ENCODE measurements at places on chromosomes 16 and 17.
A peak's percentile ranks its signal among the peaks of the same experiment; 100 is the strongest.

GRCh38 chr16:11635113-11635652, 33.1 kb upstream of the SNN start:
- DNase-seq, result no peak

DNA sequence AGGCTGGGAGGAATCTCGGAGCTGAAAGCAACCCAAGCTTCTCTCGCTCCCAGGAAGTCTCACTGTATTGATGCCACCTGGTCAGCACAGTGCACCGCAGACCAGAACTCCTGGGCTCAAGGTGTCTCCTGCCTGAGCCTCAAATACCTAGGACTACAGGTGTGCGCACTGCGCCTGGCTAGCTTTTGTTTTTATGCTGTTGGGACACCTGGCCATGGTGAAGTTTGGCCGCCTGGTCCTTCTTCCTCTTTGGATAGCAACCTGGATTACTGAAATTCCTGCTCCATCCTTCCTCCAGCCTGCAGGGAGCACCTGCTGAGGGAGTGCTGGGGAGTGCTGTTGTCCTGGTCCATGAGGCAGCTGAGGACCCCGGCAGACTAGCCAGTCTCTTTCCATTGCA, 56.6 kb downstream of the COTL1 start:
- DNase-seq, result no peak

DNA sequence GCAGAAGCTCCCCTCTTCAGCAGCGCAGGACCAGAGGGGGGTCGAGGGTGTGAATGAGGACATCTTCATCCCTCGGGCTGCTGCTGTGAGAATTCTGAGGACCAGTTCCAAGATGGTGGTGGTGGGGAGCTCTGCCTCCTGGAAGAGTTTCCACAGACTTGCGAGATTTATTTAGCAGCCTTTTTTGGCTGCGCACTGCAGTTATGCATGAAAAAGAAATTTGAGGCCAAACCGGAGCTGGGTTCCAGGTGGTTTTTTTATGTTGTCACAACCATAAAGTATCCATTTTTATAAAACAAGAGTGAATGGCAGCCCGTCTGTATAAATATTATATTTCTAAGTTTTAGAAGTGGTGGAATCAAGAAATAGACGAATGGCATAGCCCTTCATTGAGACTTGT, 76.9 kb upstream of the CLEC18A start:
- DNase-seq, result no peak

DNA sequence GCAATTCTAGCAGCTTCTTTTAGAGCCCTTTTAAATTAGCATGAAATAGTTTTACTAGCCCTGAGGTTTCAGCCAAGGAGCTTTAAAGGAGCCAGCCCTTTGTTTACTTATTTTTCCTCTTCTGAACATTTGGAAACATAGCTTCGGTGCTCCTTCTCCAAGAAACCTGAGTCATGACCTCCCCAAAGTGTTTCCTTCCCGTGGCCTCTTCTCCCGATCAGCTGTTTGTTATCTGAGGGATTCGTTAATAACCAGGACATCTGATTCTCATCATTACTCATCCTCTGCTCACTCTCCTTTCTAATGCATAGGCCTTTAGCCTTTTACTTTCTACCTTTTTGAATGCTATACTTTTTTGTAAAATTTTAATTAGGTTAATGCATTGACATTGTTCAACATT, 204.5 kb downstream of the WWOX start:
- DNase-seq, result no peak

DNA sequence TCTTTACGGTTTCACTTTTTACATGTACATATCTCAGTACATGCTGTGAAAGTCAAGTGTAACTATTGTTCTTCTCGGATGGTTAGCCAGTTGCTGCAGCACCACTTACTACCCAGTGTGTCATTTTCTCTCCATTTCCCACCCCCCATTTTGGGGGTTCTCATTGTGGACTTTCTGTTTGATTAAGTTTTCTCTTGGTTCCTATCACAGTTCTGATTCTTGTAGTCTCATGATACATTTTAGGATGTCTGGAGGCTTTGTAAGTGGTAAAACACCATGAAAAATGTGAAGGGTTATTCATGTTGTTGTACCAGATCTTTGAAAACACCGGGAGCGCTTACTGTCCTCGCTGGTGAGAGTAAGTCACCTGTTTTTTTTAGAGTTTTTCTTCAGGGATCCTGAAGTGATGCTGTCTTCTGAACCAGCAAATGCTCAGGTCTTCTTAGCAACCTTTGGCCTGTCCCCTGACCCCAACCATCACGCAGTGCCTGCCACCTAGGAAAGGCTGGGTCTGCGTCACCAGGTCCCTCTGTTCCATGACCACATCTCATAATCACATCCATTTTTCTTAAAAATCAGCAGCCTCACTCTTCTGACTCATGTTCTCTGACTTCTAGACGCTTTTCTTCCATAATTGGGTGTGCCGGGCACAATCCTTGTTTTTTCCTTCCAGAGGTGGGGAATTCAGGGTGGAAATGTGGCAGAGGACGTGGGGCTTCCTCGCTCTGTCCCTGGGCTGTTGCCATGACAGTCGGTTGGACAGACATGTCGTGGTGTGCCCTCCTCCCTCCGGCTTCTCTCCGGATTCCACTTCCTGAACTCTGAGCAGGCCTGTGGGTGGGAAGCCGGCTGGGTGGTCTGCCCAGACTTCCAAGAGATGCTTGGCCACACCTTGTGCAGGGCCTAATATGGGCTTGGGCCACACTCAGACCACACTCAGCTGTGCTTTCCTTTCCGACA, 102.6 kb downstream of the NTN1 start:
- DNase-seq, result peak; percentile 69

- DNase-seq, result no peak
Observed at GRCh38 chr16:56683424-56684172, 1.3 kb downstream of the MT1X start.

DNA sequence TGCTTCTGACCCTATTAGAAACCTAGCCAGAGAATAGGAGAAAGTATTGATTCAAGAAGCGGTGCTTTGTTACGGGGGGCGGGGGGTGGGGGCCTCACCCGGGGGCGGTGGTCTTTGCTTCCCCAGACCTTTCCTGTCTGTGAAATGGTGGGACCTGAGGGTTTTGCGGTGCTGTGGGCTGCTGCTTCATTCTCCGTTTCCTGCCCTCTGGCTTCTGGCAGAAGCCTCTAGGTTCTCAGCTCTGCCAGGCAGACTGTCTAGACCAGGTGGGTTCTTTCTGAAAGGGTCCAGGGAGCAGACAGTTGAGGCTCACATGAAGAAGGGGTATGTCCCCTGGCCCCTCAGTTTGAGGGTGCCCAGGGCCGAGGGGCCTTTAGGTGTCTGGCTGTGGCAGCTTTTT, 14.0 kb downstream of the GSE1 start:
- DNase-seq, result no peak

DNA sequence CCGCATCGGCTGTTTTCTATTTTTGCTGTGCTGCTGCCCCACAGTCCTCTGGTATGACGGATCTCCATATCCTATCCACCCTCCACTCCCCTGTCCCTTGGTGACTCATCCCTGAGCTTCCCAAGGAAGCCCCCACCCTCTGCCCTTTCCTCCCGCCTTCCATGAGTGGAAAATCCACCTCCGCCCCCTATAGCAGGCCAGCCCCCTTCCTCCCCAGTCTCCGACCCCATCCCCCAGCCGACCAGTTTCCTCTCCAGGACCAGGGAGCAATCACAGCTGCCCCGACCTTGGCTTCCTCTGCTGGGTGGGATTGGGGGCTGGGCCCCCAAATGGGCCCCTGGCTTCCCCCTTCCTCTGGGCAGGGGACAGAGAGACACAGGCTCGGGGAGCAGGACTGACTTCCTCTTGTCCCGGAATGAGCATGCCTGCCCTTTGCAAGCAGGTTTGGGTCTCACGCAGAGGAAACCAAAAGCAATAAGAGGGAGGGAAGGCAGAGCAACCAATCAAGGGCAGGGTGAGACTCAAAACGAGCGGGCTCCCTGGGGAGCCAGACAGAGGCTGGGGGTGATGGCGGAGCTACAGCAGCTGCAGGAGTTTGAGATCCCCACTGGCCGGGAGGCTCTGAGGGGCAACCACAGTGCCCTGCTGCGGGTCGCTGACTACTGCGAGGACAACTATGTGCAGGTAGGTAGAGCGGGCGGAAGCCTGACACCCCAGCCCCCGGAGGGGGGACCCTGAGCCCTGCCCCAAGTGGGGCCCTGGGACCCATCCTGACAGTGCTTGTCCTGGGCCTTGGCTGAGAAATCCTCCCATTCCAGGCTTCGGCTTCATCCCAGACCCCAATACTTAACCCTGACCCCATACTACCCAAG, at the start of the genes ABI3 and GNGT2:
Gene ABI3 (plus strand): TSS at position 550 of the 872 bp plus-strand sequence. CDS start 18 bp downstream, at position 568.
Gene GNGT2 (minus strand): TSS at position 417 of the 872 bp plus-strand sequence. CDS start 3,152 bp downstream, outside the sequence.
- no peak for DNase-seq

DNA sequence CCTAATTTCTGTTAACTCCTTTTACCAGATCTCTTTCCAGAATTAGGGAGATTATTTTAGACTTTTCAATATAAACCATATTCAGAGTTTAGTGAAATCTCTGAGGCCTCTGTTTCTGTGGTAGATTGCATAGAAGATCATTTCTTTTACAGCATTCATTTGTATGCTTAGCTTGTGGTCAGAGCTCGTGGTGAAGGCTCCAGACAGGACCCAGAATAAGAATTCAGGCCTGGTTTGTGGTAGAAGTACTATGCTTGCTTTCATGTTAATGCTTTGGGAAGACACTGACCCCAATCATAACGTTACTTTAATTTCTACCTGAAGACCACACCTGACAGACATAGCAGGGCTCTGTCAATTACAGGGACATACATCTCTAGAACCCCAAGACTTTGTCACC, 258.1 kb downstream of the FTO start:
- DNase-seq, result no peak

GRCh38 chr17:44541884-44542581, 15.3 kb upstream of the FZD2 start:
- peak; percentile 89 for DNase-seq

DNA sequence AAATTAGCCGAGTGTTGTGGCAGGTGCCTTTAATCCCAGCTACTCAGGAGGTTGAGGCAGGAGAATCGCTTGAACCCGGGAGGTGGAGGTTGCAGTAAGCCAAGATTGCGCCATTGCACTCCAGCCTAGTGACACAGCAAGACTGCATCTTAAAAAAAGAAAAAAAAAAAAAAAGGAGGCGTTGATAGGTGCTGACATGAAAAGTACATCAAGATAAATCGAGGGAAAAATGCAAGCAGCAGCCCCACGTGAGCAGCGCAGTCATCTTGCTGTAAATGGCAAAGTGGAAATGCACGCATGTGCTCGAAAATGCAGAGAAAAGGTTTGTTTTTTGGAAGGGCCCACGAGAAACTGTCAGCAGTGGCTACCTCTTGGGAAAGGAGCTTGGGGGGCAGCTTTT, 20.9 kb downstream of the MXRA7 start:
- DNase-seq, result no peak

GRCh38 chr17:12136646-12137045, 116.0 kb downstream of the MAP2K4 start:
- no peak for DNase-seq

DNA sequence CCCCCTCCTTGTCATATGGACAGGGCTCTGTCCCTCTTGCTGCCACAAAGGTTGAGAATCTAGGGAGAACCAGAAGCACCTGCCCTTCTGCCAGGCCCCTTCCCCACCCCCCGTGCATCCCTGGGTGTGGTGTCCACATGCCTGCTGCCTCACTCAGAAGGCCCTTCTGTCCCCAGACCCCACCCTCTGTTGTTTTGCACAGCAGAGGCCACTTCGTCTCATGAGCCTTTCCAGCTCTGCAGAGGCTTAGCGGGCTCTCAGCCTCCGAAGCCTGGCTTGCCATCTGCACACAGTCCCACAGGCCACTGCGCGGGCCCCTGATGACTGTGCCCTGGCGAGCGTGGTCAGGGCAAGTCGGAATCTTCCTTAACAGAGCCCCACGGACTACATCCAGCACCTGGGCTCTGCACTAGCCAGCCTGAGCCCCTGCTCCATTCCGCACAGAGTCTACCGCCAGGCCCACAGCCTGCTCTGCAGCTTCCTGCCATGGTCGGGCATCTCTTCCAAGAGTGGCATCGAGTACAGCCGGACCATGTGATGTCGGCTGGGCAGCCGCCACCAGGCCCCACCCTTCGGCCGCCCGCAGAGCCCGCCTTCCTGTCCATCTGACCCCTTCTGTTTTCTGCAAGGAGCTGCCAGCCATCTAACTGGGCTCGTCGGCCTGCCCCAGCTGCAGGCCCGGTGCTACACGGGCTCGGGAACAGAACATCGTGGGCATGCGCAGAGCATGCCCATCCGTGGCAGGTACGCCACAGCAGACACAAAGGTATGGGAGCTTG, 10.8 kb downstream of the C16orf90 start:
- DNase-seq, result no peak

GRCh38 chr16:79278506-79278905, 322.0 kb downstream of the MAF start:
- no peak for DNase-seq

DNA sequence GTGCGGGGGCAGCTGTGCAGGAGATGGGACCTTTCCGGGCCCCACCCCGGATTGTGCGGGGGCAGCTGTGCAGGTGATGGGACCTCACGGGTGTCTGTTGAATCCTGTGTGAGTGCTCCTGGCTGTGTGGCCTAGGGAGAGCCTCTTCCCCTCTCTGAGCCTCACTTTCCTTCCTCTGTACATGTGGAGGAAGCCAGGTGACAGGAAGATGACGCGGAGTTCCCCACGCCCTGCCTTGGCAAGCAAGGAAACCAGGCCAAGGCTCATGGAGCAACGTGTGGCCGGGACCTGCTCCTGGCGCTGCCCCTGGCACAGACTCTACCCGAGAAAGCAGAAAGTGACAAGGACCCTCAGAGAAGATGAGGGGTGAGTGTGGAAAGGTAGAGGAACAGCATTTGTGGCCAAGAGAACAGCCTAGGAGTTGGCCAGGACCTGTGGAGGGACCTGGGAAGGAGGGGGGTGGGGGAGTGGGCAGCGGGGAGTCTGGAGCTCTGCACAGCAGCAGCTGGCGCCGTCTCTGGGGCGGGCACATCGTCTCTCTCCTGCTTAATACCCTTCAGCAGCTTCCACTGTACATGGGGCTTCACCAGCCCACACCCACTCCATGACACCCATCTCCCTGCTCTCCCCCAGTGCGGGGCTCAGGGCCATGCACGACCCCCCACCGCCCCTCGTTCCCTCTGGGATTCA, 38.4 kb upstream of the PABPN1L start:
- DNase-seq, result no peak

DNA sequence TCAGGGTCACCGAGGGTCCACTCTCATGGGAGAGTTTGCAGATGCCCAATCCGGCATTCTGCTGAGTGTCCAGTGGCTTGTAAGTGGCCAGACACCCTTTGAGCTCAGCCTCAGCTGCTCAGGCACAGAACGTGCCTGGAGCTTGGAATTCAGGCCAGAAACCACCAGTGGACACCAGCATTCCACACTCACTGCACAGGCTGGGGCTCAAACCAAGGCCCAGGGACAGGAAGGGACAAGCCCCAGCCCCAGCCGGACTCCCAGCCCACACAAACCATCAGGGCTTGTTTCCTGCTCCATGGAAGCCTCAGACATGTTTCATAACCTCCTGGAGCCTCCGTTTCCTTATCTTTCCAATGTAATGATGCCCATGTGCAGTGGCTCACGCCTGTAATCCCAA, 5.0 kb upstream of the NPRL3 start:
- DNase-seq, result no peak

GRCh38 chr17:41421116-41421515, 3.3 kb downstream of the KRT37 start:
- DNase-seq, result no peak

- DNase-seq, result peak; percentile 69
Observed at GRCh38 chr17:27456681-27457359, 572 bp downstream of the KSR1 start.

Measured in ecto neural progenitor cell (in vitro differentiated cells).